Activated CD4-positive, alpha-beta T cell treated with anti-CD3 and anti-CD28 coated beads for 48 hours (primary cell): ENCODE measurements at places on chromosomes 4 and X.

- no peak for DNase-seq
Observed at GRCh38 chr4:140141210-140141835, 12.7 kb downstream of the MAML3 start.

- DNase-seq: no peak
Observed at GRCh38 chrX:40827331-40827730, 92.0 kb upstream of the MED14 start.

- no peak for DNase-seq
Observed at GRCh38 chr4:14043203-14043602, 415.7 kb upstream of the BOD1L1 start.

GRCh38 chrX:79161655-79162054 is 17.2 kb downstream of the GPR174 start:
- peak; percentile 36 for DNase-seq

DNA sequence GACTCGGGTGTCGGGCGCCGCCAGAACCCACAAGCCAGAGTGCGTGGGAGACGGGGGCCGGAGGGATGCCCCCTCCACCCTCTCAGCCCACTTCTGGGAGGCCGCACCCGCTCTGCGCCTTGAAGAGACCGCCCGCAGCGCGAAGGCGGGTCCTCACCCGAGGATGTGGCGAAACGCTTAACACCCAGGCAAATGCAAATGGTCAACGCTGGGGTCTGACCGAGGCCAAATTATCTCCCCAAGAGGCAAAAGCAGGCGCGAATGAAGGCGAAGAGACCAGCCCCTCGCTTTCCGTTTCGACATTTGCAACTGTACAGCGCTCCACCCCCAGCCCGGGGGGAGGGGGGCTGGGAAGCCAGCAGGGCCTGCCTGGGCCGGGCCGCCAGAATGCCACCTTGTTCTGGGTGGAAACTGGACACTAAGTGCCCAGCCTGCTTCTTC is 137.7 kb upstream of the ZIC3 start:
- DNase-seq: peak; percentile 4

DNA sequence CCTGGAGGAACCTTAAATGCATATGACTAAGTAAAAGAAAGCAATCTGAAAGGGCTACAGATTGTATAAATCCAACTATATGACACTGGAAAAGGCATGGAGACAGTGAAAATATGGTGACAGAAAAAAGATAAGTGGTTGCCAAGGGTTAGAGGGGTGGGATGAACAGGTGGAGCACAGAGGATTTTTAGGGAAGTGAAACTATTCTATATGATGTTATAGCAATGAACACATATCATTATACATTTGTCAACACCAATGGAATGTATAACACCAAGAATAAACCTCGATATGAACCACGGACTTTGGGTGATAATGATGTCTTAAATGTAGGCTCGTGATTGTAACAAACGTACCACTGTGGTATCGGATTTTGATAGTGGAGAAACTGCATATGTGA is 40.7 kb downstream of the NPY5R start:
- no peak for DNase-seq

DNA sequence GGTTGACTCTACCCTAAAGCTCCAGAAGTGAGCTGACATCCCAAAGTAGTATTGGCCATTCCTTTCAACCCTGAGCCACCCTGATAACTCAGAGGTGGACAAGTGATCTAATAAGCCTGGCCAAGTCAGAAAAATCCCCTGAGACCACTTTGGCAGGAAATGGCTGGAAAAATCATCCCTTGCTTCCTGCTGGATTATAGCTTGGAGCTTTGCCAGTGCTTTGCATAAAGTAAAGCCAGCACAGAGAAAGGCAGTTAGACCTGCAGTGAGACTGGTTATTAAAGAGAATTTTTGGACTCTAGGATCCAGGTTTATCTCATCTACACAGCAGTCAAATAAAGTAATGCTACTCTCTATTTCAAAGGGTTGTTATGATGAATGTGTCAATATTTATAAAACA is 6.4 kb downstream of the CXCL3 start:
- DNase-seq: no peak

- DNase-seq: no peak
Observed at GRCh38 chr4:84237008-84237407, 262.1 kb downstream of the NKX6-1 start.
